ENCODE measurements at places on chromosomes 16 and 17.

DNA sequence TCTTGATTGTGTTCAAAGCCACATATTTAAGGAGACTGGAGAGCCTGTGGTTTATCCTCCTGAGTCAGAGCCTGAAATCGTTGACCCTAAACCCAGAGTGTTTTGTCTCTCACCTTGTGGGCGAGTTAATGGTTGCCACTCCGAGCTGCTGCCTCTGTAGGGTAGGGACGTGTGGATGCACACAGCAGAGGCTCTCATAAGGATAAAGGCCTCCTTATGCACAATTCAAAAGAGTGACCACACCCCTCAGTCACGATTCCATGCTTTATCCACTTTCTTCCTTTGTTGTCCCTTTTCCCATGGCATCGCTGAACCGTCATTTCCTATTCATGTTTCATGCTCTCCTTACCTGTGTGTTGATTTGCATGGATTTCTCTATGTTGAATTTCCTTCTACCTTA lies 805.0 kb upstream of the RBFOX1 start:
- DNase-seq = no peak

- no peak for DNase-seq
Measured at GRCh38 chr17:64661726-64661975, 456 bp downstream of the SMURF2 start.

DNA sequence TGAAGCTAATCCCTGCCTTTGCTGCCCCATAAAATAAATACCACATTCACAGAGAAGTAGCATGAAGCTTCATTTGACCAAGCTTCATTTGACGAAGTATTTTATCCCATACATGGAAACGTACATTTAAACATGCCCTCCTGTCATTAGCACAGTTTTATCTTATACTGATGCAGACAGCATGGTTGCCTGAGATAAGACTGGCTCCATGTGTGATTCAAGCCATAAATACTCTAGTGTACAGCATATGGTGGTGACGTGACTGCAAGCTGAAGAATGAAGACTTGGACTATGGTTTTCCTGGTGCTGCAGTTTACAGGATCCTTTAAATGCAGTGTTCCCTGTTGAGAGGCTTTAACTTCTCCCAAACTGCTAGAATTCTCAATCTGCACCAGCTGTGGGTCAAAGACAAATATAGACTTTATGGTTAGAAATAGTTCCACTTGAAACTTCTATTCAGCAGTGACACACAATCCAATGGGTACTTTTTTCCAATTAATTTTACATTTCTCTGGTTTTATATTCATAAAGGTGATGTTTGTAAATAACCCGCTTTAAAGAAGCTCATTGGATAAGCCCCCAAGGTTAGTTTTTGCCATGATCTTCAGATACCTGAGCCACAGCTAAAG lies 64.9 kb downstream of the CYB561 start:
- no peak for DNase-seq

DNA sequence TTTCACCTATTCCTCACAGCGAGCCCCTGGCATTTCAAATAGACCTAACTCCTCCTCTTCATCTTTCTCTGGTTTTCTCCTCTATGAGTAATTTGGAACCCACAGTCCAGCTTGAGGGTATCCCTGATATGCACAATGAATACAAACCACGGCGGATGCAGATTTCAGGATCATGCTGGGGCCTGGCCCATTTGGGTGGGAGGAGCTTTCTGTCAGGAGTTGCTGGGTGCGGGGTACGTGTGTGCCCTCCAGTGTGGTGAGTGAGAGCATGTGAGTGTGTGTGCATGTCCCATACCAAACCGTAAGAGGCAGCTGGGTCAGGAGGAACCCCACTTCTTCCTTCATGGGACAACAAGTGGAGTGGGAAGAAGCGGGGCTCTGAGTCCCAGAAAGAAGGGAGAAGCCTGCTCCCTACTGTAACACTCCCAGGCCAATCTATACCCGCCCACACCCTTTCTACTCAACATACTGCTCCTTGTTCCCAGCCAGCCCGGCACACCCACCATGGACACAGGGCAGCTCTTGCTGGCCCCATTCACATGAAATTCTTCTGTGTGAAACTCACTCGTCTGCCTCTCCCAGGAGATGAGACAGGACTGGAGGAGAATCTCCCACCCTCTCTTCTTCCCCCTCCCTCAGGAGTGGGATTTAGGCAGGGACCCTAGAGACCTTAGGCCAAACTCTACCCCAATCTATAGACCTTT lies 18.4 kb downstream of the CNTNAP1 start:
- no peak for DNase-seq

- no peak for DNase-seq
Measured at GRCh38 chr16:67709050-67709449, 10.1 kb downstream of the GFOD2 start.

DNA sequence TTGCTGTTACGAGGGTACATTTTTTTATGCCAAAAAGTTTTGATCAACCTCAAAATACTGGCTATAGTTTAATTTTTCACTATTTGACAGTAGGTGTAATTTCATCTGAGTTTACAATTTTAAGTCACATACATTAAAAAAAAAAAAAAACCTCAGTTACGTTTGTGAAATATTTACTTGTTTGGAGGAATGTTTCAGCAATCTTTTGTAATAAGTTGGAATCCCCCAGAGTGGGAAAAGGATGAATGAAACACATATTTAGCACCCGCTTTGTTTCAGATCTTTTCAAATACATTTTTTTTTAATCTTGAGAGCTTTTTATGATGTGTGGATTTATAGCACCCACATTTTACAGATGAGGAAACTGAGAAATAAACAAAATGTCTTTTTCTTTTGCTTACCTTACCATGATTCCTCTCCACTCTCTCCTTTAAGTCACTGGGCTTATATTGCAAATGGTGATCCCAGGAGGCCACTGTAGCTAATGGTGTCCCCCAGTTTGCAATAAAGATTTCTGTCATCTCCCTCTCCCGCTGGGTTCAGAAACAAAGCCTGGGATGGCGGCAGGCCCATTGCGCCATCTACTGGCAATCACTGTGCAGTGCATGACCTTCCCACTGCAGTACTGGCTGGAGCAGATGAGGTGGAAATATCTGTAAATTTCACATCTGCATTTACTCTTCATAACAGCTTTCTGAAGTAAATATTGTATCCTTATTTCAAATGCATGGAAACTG lies 27.7 kb downstream of the TBC1D3B start:
- DNase-seq = peak; percentile 77

DNA sequence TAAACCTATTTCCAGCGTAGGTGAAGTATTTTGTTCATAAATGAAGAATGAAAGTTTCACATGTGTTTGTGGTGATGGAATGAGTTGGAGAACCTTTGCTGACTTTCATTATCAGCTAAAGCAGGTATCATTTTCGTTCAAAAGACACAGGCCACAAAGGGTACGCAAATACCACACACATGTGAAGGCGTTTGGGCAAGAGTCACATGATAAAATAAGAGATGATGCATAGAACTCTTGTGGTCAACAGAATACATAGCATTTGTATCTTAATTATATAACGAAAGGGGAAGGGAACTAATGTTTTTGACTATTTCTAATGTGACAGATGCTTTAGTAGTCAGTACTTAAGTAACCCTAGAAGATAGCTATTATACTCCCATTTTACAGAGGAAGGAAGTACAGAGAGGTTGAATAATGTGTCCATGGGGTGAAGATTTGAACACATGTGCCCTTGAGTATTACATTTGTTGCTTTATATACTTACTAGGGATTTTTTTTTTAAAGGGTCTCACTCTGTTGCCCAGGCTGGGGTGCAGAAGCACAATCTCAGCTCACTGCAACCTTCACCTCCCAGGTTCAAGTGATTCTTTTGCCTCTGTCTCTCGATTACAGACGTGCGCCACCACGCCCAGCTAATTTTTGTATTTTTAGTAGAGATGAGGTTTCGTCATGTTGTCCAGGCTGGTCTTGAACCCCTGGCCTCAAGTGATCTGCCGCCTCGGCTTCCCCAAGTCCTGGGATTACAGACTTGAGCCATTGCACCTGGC lies 4.8 kb downstream of the RPA1 start:
- DNase-seq = peak; percentile 26

DNA sequence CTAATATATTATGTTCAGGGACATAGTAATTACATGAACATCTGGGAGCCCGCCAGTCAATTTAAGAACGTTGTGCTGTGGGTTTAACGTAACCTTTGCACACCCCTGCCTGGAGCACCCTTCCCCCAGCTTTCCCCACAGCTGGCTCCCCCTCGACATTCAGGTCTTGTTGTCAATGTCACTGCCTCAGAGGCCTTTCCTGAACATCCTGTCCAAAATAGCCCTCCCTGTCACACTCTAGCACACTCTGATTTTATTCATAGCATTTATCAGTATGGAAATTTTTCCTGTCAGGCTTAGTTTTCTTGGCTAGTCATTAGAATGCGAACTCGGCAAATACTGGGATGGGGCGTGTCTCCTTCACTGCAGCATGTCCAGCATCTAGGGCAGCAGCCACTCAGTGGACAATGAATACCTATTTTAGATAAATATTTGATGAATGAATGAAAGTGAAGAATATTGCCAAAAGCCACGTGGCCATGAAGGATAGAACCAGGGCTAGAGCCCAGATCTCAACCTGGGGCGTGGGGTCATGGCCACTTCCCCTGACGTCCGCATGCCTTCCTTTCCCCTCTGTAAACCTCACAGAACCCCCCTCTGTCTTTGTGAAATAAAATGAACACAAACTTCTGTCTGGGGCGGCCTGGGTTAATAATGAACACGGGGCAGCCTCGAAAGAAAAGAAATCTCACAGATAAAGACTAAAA lies 10.5 kb downstream of the PIK3R6 start:
- DNase-seq = no peak

GRCh38 chr16:14524979-14525378 lies 105.1 kb downstream of the PARN start:
- DNase-seq = no peak

GRCh38 chr17:42081516-42082129 lies 16.6 kb downstream of the ZNF385C start:
- DNase-seq = no peak

DNA sequence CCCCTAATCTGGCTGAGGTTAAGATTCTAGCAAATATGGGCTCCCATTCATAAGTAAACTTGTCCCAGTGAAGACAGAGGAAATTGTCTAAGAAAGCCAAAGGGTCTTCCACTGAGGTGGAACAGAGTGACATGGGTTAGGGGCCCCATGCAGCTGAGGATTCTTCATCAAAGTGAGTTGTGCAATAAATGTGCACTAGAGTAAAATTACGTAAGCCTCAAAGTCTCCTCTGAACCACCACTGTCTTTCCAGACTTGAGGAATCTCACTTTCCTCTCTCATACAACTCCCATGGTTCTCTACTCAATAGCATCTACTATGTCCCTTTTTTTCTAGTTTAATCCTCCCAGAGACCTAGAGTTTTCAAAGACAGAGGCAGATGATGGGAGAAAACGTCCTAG lies 132.4 kb downstream of the CA10 start:
- DNase-seq = no peak

GRCh38 chr17:43475494-43476089 lies 8.2 kb upstream of the DHX8 start:
- no peak for DNase-seq

DNA sequence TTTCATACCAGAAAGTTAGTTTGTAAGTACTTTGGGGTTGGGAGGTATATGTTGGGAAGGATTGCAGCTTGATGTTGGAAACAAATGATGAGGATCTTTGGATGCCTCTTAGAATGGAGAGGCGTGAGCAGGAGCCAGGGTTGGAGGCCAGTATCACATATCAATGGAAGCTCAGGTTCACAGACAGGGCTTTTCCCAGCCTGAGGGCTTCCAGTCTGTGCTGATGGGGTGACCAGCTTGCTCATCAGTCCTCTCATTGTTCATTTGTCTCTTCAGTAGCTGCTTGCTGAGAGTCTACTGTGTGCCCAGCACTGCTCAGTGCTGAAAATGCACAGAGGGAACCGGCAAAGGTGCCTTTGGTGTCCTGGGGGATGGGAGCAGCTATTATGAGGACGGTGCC lies 5.8 kb downstream of the DNAAF1 start:
- DNase-seq = no peak

- DNase-seq = no peak
Measured at GRCh38 chr17:9725575-9725974, 65.8 kb downstream of the DHRS7C start.

DNA sequence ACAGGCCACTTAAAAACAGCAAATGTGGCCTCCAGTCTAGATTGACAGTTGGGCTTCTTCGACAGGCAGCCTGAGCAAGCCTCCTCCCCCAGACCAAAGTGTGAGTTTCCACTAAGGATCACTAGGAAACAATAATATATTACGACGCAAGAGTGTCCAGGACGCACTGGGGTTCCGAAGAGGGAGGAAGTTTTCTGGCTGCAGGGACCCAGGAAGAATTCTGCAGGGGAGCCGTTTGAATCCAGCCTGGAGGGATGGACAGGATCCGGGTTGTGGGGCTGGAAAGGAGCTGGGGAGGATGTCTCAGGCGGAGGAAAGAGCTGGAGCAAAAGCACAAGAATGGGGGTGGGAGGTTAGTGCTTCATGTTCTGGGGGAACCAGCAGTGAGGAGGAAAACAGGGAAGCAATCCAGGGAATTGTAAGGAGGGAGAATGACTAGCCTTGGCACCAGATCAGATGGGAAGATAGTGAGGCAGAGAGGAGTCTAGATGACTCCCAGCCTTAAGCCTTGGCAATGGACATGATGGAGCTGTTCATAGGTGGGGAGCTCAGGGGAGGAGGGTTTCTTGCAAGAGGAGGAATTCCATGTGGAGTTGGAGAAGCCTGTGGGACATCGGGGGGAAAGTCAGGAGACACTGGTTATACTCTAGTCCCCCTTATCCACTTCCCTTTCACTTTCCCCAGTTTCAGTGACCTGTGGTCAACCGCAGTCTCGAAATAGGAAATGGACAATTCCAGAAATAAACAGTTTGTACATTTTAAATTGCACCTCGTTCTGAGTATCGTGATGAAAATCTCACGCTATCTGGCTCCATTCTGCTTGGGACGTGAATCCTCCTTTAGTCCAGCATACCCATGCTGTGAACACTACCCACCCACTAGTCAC lies 26.6 kb downstream of the NGFR start:
- DNase-seq = no peak

GRCh38 chr17:39074676-39075075 lies 76.8 kb downstream of the PLXDC1 start:
- DNase-seq = no peak

GRCh38 chr16:88264641-88265285 lies 118.0 kb upstream of the ZNF469 start:
- DNase-seq = peak; percentile 63

DNA sequence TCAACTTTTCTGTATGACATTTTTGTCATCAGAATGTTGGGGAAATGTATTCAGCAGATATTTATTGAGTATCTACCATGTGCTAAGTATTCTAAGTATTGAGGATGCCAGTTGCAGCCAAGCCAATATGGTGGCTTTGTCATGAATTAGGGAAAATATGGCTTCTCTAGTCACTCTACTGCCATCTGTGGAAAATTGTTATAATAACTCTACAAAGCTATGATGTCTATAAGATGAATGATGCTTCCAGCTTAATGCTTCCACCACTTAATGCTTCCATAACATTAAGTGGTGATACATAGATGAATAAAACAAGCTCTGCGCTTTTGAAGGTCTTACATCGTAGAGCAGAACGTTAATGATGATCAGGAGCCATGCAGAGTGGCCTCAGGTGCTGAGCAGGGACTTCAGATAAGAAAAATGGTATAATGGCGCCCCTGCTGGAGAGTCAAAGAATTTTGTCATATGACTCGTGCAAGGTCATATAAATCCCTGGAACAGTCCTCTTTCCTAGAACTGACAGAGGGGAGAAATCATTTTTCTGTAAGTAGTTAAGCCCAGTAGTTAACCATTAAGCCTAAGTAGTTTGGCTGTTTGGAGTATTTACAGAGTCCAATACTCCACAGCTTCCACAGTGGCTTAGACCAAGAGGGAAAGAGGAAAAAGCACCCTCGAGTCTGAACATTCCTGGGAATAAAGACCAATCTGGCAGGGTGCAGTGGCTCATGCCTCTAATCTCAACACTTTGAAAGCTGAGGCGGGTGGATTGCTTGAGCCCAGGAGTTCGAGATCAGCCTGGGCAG lies 2.7 kb upstream of the TMIGD1 start:
- peak; percentile 66 for DNase-seq

- no peak for DNase-seq
Measured at GRCh38 chr16:26189536-26189935, 497.8 kb downstream of the HS3ST4 start.

Measured in stimulated activated CD4-positive, alpha-beta T cell treated with anti-CD3 and anti-CD28 coated beads, Interleukin-2, amount 100 ng/mL, for 24 hours (primary cell).